ENCODE measurements at places on chromosomes 4 and X.
A peak's percentile ranks its signal among the peaks of the same experiment; 100 is the strongest.

GRCh38 chr4:179027569-179027968 lies 1585.3 kb upstream of the AGA start:
- DNase-seq, result no peak

DNA sequence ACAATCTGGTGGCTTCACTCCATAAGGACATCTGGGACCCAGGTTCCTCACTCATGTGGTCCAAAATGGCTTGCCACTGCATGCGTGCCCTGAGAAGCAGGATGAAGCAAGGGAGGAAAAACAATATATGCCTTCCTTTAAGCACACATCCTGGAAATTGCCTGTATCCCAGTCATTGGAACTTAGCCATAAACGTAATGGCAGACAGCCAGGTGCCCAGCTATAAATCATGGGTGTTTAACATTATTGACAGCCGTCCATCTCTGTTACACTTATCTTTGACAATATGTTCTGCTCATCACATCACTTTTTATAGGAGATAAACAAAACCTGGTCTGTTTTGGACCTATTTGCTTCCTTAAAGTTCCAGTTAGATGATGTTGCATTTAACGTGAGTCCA lies 181.0 kb downstream of the AASDH start:
- no peak for DNase-seq

GRCh38 chr4:165855191-165855590 lies 17.8 kb upstream of the TLL1 start:
- DNase-seq, result no peak

DNA sequence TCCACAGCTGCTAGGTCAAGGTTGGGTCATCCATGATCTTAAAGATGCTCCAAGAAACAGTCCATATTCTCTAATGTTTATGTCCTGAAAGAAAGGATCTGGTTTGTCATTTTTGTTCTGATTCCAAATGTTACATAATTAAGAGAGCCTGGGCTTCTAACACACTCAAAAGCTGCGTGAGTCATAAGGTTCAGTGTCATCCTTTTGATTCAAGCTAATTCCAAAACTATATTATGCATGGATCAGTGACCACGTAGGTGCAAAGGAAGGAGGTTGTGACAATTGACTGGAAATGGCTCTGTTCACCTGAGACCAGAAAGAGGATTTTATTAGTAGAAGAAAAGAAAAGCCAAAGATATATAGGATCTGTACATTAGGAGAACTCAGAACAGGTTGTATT lies 268.7 kb upstream of the GK2 start:
- DNase-seq, result no peak

DNA sequence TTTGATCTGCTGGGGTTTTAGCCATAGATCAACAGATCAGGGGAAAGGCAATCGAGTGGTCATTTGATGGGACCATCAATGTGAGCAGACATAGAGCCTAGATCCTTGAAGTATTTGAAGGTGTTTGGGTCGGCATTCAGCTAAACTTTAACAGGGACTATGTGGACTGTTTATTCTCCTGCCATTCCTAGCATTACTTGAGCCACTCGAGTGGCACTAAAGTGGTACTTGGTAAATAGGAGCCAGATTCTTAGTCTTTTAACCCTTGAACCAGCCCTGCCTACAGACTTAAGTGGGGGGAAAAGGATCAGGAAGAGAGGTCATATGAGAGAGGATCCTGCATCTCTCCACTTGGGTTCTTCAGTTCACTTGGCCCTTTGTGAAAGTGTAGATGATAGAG lies 3.8 kb downstream of the MSN start:
- DNase-seq, result no peak

DNA sequence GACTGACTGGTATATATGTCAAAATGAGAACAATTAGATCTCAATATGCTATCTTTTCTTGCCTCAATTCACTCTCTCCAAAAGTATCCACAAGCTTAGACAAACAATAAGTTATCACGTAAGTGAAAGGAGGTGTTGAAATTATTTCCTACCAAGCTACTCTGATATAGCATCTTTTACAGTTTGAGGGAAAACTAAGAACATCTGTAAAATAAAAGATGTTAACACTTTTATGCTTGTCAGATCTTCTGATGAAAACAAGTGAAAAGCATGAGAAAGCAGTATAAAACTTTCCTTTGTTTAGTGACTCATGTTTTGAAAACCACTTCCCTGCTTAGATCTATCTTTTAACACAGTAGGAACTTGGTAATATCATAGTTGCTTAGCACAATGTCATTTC lies 8.4 kb upstream of the MAB21L2 start:
- DNase-seq, result peak; percentile 49

GRCh38 chrX:74613370-74614092 lies 893 bp downstream of the RLIM start:
- peak; percentile 54 for DNase-seq

DNA sequence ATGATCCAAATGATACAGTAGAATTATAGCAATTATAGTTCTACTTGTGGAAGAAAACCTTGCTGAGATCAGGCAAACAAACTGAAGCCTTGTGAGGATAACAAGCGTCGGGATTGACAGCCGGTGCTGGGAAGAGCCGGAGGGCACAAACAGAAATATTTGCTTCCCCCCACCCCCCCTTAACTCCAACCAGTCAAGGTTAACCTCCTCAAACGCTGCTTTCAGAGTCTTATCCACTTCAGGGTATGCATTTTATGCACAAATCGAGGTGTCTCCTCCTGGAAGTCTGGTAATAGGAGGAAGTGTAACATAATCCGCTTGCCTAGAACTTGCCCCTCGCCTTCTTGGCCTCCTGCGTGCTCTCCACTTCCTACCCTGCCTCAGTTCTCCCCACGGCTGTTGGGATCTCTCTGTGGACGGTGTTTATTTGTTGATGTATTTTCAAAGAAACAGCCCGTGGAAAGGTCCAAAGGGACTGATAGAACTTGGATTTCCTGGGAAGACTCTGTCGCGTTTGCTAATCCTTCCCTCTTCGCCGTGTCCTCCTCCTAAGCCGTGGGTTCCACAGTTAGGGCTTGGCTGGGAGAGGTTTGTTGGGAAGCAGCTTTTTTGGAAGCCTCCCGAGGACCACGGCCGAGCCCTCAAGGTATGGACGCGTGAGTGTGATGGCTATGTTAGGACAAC lies 4.1 kb upstream of the ARX start:
- DNase-seq, result no peak

DNA sequence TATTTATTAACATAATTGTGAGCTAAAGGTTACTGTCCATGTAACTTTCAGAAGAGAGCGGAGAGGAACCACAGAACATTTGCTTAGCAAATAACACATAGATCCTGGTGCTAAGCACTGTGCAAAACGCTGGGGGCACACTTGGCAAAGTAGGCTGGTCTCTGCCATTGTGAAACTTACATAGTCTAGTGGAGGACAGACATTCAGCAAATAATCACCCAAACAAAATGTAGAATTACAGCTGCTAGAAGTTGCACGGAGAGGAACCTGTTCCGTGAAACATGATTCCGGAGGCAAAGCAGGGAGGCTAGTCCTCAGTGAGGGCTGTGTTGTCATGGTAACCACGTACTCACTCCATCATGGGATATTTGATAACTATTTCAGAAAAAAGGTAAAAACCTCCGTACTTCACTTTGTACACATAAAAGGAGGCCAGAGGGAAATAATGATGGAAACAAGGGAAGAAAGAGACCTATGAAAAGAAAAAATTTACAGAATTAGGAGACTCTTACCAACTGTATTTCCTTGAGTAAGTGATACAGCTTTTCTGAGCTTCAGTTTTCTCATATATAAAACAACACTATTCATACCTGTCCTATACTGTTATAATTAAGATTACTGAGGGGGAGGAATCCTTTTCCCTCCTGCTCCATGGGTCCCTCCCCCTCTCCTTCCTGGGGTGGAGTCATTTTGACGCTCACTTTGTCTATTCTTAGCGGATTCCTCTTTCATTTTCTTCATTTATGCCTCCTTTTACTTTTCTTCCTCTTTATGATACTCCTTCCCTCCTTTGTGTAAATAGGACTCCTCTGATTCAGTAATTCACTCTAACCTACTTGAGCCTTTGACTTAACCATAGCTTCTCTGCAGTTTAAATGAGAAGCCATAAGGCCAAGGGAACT lies 825 bp upstream of the RASGEF1B start:
- DNase-seq, result peak; percentile 81
